Peyer's patch (tissue), 4 donors: ENCODE measurements at places on chromosomes 5 and 9. TPM values are rescaled to one million over a fixed set of nuclear protein-coding genes. Genes with fewer than 3 reads are reported as not detected.
A peak's percentile ranks its signal among the peaks of the same experiment; 100 is the strongest.

- H3K4me1 ChIP-seq = no peaks in the 10 kb centered on the region
- no peaks in the 10 kb centered on the region for H3K36me3 ChIP-seq
- no peak overlapping the region for H3K4me3 ChIP-seq
- no peaks in the 10 kb centered on the region for H3K27me3 ChIP-seq
- H3K27ac ChIP-seq = no peak overlapping the region
- no peak for DNase-seq
Observed at GRCh38 chr9:37675661-37676060, 24.9 kb downstream of the FRMPD1 start.

The HAVCR2 gene
- total RNA-seq = 0.53 TPM

The WHRN gene
- total RNA-seq = 18.7 TPM

- no peak overlapping the region for H3K4me3 ChIP-seq
- peaks cover 4% of the 10 kb centered on the region for H3K4me1 ChIP-seq
- no peaks in the 10 kb centered on the region for H3K27me3 ChIP-seq
- no peaks in the 10 kb centered on the region for H3K36me3 ChIP-seq
- DNase-seq = no peak
- H3K27ac ChIP-seq = no peak overlapping the region
Observed at GRCh38 chr9:71665247-71665646, 103.1 kb downstream of the CEMIP2 start.

DNA sequence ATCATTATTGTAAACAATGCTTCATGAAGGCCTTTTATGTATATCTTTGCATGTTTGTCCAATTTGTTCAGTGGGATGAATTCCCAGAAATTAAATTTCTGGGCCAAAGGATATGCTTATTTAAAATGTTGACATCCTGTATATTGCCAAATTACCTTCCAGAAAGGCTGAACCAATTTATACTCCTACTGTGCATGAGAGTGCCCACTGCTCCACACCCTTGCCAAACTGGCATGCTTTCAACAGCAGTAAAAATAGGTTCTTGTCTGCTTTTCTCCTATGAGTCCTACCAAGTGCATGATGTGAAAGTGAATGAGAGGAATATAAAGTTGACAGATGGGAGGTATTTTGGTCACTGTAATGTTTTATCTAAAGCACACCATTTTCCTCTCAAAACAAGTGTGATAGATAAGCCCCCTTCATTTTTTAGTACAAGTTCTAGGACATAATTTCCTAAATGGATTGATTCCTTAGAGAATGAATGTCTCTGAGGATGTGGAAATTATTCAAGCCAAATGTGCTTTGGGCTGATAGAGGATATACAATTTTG lies 70.5 kb upstream of the ERBIN start:
- H3K27ac ChIP-seq = no peak overlapping the region
- no peaks in the 10 kb centered on the region for H3K4me1 ChIP-seq
- no peak overlapping the region for H3K4me3 ChIP-seq
- no peaks in the 10 kb centered on the region for H3K36me3 ChIP-seq

The ELOVL7 gene
- total RNA-seq = 77.6 TPM

The TRIM14 gene
- 64.3 TPM for total RNA-seq

The SAXO1 gene
- not detected for total RNA-seq

GRCh38 chr5:155114655-155115054 lies 101.1 kb downstream of the KIF4B start:
- H3K27me3 ChIP-seq = no peaks in the 10 kb centered on the region
- no peak overlapping the region for H3K27ac ChIP-seq
- no peak for DNase-seq
- H3K4me3 ChIP-seq = no peak overlapping the region

DNA sequence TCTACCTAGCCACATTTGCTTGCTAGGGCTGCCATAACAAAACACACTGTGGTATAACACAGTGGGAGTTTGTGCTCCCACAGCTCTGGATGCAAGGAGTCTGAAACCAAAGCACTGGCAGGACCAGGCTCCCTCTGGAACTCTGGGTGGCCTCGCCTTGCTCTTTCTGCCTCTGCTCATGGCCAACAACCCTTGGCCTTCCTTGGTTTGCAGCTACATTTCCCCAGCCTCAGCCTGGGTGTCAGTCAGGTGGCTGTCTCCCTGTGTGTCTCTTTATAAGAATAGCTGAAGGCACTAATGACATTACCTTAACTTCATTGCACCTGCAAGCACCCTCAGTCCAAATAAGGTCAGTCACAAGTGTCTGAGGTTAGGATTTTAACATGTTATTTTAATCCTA lies 101.0 kb upstream of the IRX2 start:
- no peaks in the 10 kb centered on the region for H3K4me1 ChIP-seq
- no peaks in the 10 kb centered on the region for H3K27me3 ChIP-seq
- no peaks in the 10 kb centered on the region for H3K36me3 ChIP-seq
- H3K4me3 ChIP-seq = no peak overlapping the region

DNA sequence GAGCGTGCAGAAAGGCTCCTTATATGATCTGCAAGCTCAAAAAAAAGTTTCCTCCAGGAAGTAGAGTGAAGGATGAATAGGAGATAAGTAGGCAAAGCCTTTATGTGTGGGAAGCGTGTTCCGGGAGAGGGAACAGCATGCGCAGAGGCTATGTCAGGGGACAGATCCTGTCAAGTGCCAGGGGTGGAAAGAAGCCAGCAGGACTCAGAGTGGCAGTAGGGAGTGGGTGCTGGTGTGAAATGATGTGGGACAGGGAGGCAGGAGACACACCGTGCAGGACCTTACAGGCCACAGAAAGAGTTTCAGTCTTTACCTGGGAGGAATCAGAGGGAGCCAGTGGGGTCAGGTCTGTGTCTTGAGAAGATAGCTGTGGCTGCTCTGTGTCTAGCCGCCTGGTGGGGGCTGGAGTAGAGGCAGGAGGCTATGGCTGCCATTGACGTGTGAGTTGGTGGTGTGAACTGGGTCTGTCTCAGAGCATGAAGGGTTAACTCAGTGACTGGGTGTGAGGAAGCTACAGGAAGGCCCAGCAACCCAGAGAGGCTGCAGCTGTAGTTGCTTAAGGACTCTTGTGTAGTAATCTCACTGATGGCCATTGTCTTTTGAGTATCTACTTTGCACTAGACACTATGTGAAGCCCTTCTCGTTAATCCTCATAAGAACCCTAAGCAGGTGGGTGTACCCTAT lies 71.3 kb downstream of the PPARGC1B start:
- DNase-seq = no peak
- no peak overlapping the region for H3K4me3 ChIP-seq
- no peaks in the 10 kb centered on the region for H3K4me1 ChIP-seq
- H3K27me3 ChIP-seq = no peaks in the 10 kb centered on the region
- no peak overlapping the region for H3K27ac ChIP-seq
- H3K36me3 ChIP-seq = no peaks in the 10 kb centered on the region

DNA sequence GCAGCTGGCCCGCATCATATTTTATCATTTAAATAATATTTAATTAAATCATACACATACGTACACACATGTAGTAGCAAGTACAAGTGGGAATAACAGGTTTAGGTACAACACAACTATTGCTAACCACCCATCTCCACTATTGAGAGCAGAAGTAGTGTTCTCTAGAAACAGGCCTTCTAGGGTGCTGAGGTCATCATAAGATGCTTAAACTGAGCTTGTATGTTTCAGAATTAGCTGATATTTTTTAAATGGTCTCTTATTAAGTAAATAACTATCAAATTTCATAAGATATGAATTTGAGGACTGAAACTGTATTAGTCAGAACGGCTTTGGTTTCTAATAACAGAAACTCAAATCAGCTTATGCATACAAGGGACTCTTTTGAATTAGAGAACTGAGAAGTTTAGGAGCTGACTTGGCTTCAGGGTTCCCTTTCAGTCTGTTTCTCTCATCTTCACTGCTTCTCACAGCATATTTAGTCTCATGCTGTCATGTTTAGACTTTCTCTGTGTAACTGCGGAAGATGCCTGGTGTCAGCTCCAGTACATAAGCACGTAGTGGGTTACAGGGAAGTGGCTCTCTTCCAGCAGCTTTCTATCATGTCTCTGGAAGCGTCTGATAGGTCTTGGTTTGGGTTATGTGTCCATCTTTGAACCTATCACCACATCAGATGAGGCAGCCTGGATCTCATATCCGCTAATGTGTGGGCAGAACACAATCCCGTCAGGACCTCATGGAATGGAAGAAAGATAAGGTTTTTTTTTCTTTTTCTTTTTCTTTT lies 25.0 kb upstream of the OCLN start:
- H3K36me3 ChIP-seq = no peaks in the 10 kb centered on the region
- no peaks in the 10 kb centered on the region for H3K27me3 ChIP-seq
- no peaks in the 10 kb centered on the region for H3K4me1 ChIP-seq
- no peak for DNase-seq
- H3K4me3 ChIP-seq = no peak overlapping the region

The LEAP2 gene
- 29.9 TPM for total RNA-seq

The ANKS6 gene
- total RNA-seq = 79.6 TPM

GRCh38 chr5:149796030-149796429 lies 65.9 kb downstream of the PPARGC1B start:
- H3K27me3 ChIP-seq = no peaks in the 10 kb centered on the region
- peaks cover 45% of the 10 kb centered on the region for H3K4me1 ChIP-seq
- DNase-seq = no peak
- H3K4me3 ChIP-seq = no peak overlapping the region

GRCh38 chr5:172527559-172527958 lies 73.2 kb upstream of the SH3PXD2B start:
- H3K36me3 ChIP-seq = no peaks in the 10 kb centered on the region
- H3K4me1 ChIP-seq = no peaks in the 10 kb centered on the region
- H3K4me3 ChIP-seq = no peak overlapping the region
- H3K27ac ChIP-seq = no peak overlapping the region

The PRELID2 gene
- 98.3 TPM for total RNA-seq

DNA sequence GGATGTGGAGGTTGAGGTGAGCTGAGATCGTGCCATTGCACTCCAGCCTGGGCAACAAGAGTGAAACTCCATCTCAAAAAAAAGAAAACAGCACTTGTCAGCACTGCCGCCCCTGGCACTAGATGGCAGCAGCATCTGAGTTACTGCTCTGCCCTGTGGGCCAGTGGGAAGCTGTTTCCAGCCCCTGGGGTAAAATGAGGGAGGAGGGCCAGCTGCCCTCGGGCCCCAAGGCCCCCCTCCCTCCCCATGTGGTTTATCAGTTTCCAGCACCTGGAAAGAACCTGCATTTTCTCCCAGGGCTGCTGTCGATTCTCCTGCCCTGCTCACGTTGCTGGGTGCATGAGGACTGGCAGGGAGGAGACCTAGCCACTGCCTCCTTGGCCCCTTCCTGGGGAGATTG lies 13.2 kb upstream of the CEL start:
- DNase-seq = peak; percentile 70
- H3K4me3 ChIP-seq = no peak overlapping the region
- no peaks in the 10 kb centered on the region for H3K36me3 ChIP-seq
- no peak overlapping the region for H3K27ac ChIP-seq
- no peaks in the 10 kb centered on the region for H3K4me1 ChIP-seq
- H3K27me3 ChIP-seq = no peaks in the 10 kb centered on the region

DNA sequence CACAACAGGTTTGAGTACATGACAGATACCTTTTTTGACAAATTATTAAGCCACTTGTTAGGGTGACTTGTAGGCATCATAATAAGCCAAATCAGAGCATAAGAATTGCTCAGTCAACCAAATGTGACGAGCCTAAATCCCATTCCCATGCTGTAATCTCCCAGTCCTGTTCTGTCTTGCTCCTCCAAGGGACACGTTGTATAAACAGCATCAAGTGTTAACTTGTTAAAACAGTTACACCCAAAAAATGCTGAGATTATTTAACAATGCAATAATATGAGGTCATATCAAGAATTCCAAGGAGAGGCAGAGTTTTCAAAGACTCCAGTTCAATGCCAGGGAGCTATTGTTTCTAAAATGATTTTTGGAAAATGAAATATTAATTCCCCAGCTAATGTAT lies 76.2 kb downstream of the SH3TC2 start:
- H3K27me3 ChIP-seq = no peaks in the 10 kb centered on the region
- no peak for DNase-seq
- H3K36me3 ChIP-seq = no peaks in the 10 kb centered on the region
- H3K27ac ChIP-seq = no peak overlapping the region
- no peaks in the 10 kb centered on the region for H3K4me1 ChIP-seq

GRCh38 chr5:31847354-31847753 lies 208.4 kb downstream of the PDZD2 start:
- no peak for DNase-seq
- H3K36me3 ChIP-seq = no peaks in the 10 kb centered on the region
- no peak overlapping the region for H3K27ac ChIP-seq
- H3K4me3 ChIP-seq = no peak overlapping the region

The PCDHB2 gene
- 0.35 TPM for total RNA-seq

DNA sequence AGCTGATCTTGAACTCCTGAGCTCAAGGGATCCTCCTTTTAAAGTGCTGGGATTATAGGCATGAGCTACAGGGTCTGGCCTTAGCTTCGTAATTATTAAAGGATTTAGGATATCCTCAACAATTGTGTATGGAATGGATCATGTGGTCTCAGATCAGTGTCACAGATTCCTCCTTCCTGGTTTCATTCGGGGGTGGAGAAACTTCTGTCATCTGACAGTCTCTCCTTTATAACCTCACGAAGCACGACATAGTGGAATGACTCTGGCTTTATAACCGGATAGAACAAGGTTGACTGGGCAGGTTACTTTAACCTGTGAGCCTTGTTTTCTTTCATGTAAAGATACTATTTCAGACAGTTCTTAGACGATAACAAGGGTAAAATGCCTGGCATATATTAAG lies 4.4 kb upstream of the GNG10 start:
- no peaks in the 10 kb centered on the region for H3K27me3 ChIP-seq
- no peaks in the 10 kb centered on the region for H3K4me1 ChIP-seq
- peaks cover 17% of the 10 kb centered on the region for H3K36me3 ChIP-seq
- DNase-seq = no peak

- H3K27me3 ChIP-seq = no peaks in the 10 kb centered on the region
- no peak overlapping the region for H3K27ac ChIP-seq
- no peak overlapping the region for H3K4me3 ChIP-seq
- no peaks in the 10 kb centered on the region for H3K4me1 ChIP-seq
- DNase-seq = no peak
- H3K36me3 ChIP-seq = no peaks in the 10 kb centered on the region
Observed at GRCh38 chr5:127206320-127207113, 84.1 kb upstream of the MEGF10 start.

The HSPA9 gene
- total RNA-seq = 221 TPM

The SPINK6 gene
- total RNA-seq = not detected

GRCh38 chr5:150525781-150526180 lies 17.9 kb downstream of the NDST1 start:
- no peak overlapping the region for H3K27ac ChIP-seq
- H3K36me3 ChIP-seq = no peaks in the 10 kb centered on the region
- H3K27me3 ChIP-seq = no peaks in the 10 kb centered on the region
- DNase-seq = no peak
- H3K4me1 ChIP-seq = no peaks in the 10 kb centered on the region

DNA sequence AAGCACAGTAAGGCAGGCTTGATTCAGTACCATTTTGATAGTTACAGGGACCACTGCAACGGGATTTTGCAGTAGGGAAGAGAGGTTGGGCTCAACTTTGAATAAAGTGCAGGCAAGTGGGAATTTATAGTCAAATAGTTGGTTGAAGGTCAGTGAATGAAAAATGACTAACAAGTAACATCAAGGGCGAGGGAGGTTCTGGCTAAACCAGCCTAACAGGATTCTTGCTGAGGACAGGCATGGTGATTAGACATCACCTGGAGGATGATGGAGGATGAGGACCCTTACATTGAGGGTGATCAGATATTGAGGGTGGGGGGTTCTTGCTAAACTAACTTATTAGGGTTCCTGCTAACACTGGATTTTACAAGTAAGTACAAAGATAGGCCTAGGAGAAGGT lies 66.1 kb upstream of the SMC5 start:
- H3K4me1 ChIP-seq = no peaks in the 10 kb centered on the region
- peaks cover 9% of the 10 kb centered on the region for H3K36me3 ChIP-seq
- DNase-seq = no peak
